ENCODE measurements at places on chromosomes 1 and 21.

- H3K4me3 ChIP-seq, result no peak overlapping the region
- no peak overlapping the region for H3K27ac ChIP-seq
- H3K4me1 ChIP-seq, result no peaks in the 10 kb centered on the region
- H3K36me3 ChIP-seq, result peaks cover 65% of the 10 kb centered on the region
Measured at GRCh38 chr1:223783676-223784075, 62.1 kb downstream of the TP53BP2 start.

GRCh38 chr21:36695671-36696389 lies 3.1 kb upstream of the SIM2 start:
- no peak overlapping the region for H3K4me3 ChIP-seq
- peaks cover 3% of the 10 kb centered on the region for H3K27me3 ChIP-seq
- H3K36me3 ChIP-seq, result no peaks in the 10 kb centered on the region

DNA sequence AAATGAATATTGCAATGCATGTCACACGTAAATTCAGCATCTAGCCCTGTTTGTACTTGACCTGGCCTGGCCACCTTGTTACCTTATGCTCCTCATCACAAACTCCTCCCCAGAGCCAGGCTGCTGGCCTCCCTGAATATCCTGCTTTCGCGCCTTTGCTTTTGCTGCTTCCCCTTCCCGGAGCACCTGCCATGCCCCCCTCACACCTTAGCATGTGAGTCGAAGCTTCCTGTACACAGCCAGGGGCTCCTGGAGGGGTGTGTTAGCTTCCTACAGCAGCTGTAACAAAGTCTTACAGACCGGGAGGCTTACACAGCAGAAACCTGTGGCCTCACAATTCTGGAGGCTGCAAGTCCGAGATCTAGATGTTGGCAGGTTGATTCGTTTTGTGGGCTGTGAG lies 60.1 kb downstream of the TLR5 start:
- no peaks in the 10 kb centered on the region for H3K27me3 ChIP-seq
- H3K36me3 ChIP-seq, result no peaks in the 10 kb centered on the region
- H3K4me3 ChIP-seq, result no peak overlapping the region
- no peaks in the 10 kb centered on the region for H3K4me1 ChIP-seq

DNA sequence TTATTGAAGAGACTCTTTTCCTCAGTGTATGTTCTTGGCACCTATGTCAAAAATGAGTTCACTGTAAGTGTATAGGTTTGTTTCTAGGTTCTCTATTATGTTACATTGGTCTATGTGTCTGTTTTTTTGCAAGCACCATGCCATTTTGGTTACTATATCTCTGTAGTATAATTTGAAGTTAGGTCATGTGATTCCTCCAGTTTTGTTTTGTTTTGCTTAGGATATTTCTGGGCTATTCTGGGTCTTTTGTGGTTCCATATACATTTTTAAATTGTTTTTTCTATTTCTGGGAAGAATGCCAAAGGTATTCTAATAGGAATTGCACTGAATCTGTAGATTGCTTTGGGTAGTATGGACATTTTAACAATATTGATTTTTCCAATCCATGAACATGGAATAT lies 13.2 kb downstream of the TMED5 start:
- no peaks in the 10 kb centered on the region for H3K27me3 ChIP-seq
- no peak for DNase-seq
- H3K36me3 ChIP-seq, result no peaks in the 10 kb centered on the region
- no peak overlapping the region for H3K27ac ChIP-seq
- no peak overlapping the region for H3K4me3 ChIP-seq

- no peak overlapping the region for H3K27ac ChIP-seq
- H3K4me3 ChIP-seq, result no peak overlapping the region
- no peaks in the 10 kb centered on the region for H3K4me1 ChIP-seq
- no peaks in the 10 kb centered on the region for H3K36me3 ChIP-seq
Measured at GRCh38 chr1:110196917-110197765, 13.0 kb upstream of the KCNC4 start.

All from tibial nerve (tissue), 4 donors.